CD4-positive, alpha-beta T cell treated with Interleukin-2 at 100 ng/mL for 4 hours (primary cell): ENCODE measurements at places on chromosomes 16 and 17.

GRCh38 chr17:50917418-50917743 is 51.2 kb upstream of the TOB1 start:
- DNase-seq, result no peak

- DNase-seq, result no peak
These were observed 122.3 kb upstream of the CIBAR2 start for GRCh38 chr16:85234310-85235204.

- DNase-seq, result no peak
These were observed 72.7 kb upstream of the GAS7 start for GRCh38 chr17:10271106-10271562.

DNA sequence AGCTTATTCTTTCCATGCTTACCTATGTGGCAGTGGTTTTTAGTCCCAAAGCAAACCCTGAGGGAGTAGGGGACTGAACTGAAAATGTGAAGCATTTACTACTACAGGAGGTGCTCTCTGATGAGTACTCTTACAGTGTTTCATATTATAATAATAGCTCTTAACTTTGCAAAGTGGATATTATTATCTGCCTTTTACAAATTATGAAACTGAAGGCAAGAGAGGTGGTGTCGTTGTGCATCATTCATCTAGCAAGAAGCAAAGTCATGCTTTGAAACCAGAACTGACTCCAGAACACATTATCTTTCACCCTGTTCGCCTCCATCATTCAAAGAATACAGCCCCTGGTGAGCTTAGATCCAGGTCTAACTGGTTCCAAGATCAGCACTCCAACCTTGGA is 8.2 kb upstream of the KCNH6 start:
- DNase-seq, result no peak

- peak; percentile 20 for DNase-seq
These were observed 183.5 kb upstream of the SDK2 start for GRCh38 chr17:73827627-73828291.

- no peak for DNase-seq
These were observed 18.6 kb downstream of the ENGASE start for GRCh38 chr17:79093270-79093669.

DNA sequence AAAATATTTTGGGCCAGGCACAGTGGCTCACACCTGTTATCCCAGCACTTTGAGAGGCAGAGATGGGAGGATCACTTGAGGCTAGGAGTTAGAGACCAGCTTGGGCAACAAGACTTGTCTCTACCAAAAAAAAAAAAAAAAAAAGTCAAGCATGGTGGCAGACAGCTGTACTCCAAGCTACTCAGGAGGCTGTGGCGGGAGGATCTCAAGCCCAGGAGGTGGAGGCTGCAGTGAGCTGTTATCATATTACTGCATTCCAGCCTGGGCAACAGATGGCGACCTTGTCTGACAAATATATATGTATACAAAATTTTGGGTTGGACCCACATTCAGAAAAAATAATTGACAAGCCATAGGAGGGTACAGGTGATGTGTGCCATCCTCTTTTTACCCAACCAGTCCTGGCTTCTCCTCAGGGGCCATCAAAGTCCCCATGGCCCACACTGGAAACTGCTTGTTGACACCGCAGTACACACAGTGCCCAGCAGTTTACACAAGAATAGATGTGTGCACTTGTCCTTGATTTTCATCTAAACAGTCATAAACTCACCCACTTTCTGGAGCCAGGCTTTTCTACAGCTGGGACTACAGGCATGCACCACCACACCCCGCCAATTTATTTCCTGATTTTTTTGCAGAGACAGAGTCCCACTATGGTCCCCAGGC is 1.7 kb downstream of the CES2 start:
- no peak for DNase-seq

- DNase-seq, result peak; percentile 61
These were observed 3.3 kb downstream of the ZNF652 start for GRCh38 chr17:49358641-49359247.

GRCh38 chr16:89360760-89361435 is 129.5 kb downstream of the ANKRD11 start:
- DNase-seq, result peak; percentile 72
